Activated CD8-positive, alpha-beta memory T cell treated with anti-CD3 and anti-CD28 coated beads, Interleukin-2, amount 10 ng/mL, durations not matched to agents 7 days and 5 days (primary cell): ENCODE measurements at places on chromosomes 1 and 21. TPM values are rescaled to one million over a fixed set of nuclear protein-coding genes. Genes with fewer than 3 reads are reported as not detected.

Gene RGL1
- 2.9 TPM for total RNA-seq

Gene ARHGEF19
- total RNA-seq, result 6.0 TPM

Gene ANXA9
- not detected for total RNA-seq

Gene RGSL1
- total RNA-seq, result not detected

Gene SLAMF8
- 0.70 TPM for total RNA-seq

Gene SLC5A9
- total RNA-seq, result not detected

Gene ZBED6
- 21.1 TPM for total RNA-seq

Gene EDARADD
- 3.7 TPM for total RNA-seq

Gene UBE2U
- total RNA-seq, result not detected

Gene GJB4
- not detected for total RNA-seq

Gene PPCS
- total RNA-seq, result 32.0 TPM

Gene AMY1A
- total RNA-seq, result not detected

Gene CELA2B
- total RNA-seq, result not detected

Gene IRF6
- total RNA-seq, result 1.7 TPM
